ENCODE measurements at places on chromosomes 7 and 10.

DNA sequence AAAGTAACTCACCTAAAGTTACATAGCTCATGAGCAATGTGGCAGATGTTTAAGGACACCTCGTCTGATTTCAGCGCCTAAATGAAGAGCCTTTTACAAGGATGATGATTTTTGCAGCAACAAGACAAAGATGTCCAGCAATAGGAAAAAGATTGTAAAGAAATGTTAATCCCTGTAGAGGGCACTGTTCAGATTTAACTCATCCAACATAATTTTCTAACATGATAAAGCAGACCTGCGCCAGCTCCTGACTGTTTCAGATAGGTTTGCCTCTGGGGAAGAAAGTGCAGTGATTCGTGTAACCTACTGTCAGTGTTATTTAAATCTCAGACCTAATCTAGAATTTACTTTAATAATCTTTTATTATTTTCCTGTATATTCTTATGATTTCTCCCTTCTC is 595.2 kb downstream of the AUTS2 start:
- no peaks in the 10 kb centered on the region for H3K27me3 ChIP-seq
- DNase-seq, result peak; percentile 20
- H3K4me1 ChIP-seq, result no peaks in the 10 kb centered on the region
- no peak overlapping the region for H3K4me3 ChIP-seq
- H3K36me3 ChIP-seq, result no peaks in the 10 kb centered on the region

- DNase-seq, result peak; percentile 55
- H3K27me3 ChIP-seq, result peaks cover 53% of the 10 kb centered on the region
- no peaks in the 10 kb centered on the region for H3K36me3 ChIP-seq
- peak overlapping the region; percentile 52 for H3K4me3 ChIP-seq
- peak overlapping the region; percentile 86 for H3K27ac ChIP-seq
Measured at GRCh38 chr10:22252801-22253579, 35.2 kb upstream of the EBLN1 start.

DNA sequence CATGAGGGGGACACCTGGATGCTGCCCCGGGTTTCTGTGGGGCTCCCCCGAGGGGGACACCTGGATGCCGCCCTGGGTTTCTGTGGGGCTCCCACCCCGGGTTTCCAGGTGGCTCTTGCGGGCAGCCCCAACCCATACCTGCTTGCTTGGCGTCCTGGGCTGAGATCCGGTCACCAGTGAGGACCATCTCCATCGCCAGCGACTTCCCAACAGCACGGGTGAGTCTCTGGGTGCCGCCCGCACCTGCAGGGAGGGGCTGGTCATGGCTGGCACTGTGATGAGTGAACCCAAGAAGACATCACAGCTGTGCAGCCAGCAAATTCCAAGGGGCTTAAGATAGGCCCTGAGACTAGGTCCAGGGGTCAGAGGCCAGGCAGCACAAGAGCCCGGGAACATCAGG is 6.4 kb downstream of the ECHS1 start:
- no peak overlapping the region for H3K27ac ChIP-seq
- H3K36me3 ChIP-seq, result peaks cover 78% of the 10 kb centered on the region
- no peak for DNase-seq
- H3K4me1 ChIP-seq, result no peaks in the 10 kb centered on the region
- H3K27me3 ChIP-seq, result no peaks in the 10 kb centered on the region

GRCh38 chr10:2121929-2122328 is 384.6 kb upstream of the ADARB2 start:
- no peaks in the 10 kb centered on the region for H3K27me3 ChIP-seq
- H3K4me3 ChIP-seq, result no peak overlapping the region
- DNase-seq, result no peak

GRCh38 chr10:101228966-101229265 is 347 bp downstream of the LBX1 start:
- no peak overlapping the region for H3K4me3 ChIP-seq
- H3K36me3 ChIP-seq, result no peaks in the 10 kb centered on the region
- peaks cover 10% of the 10 kb centered on the region for H3K4me1 ChIP-seq
- H3K27me3 ChIP-seq, result peaks cover 98% of the 10 kb centered on the region
- DNase-seq, result no peak
- no peak overlapping the region for H3K27ac ChIP-seq

- no peak overlapping the region for H3K27ac ChIP-seq
- no peaks in the 10 kb centered on the region for H3K27me3 ChIP-seq
- no peak for DNase-seq
- H3K4me3 ChIP-seq, result no peak overlapping the region
- H3K4me1 ChIP-seq, result peaks cover 8% of the 10 kb centered on the region
Measured at GRCh38 chr10:21726601-21727225, 192.7 kb downstream of the MLLT10 start.

GRCh38 chr10:125462845-125463244 is 220.1 kb downstream of the TEX36 start:
- DNase-seq, result no peak
- peaks cover 3% of the 10 kb centered on the region for H3K27me3 ChIP-seq
- no peaks in the 10 kb centered on the region for H3K4me1 ChIP-seq
- H3K36me3 ChIP-seq, result no peaks in the 10 kb centered on the region
- H3K4me3 ChIP-seq, result no peak overlapping the region

DNA sequence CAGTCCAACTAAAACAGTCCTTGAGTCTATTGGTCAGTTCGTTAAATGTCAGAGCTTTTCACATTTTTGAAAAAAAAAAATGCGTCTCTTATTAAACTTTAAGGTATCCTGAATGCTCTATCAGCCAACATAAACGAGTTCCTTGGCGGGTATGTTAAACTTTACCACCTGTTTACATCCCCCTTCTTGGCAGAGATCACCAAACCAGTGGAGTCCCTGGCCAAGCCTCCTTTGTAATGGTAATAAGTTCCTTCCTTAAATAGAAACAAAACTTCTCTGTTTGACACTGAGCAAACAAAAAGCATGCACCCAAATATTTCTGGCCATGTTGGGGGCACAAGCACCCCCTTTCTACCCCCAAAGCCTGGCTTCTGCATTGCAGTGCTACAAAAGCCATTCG is 3.2 kb downstream of the TRIL start:
- no peaks in the 10 kb centered on the region for H3K36me3 ChIP-seq
- no peak overlapping the region for H3K27ac ChIP-seq
- H3K27me3 ChIP-seq, result peaks cover 39% of the 10 kb centered on the region
- peaks cover 15% of the 10 kb centered on the region for H3K4me1 ChIP-seq
- DNase-seq, result no peak
- peak overlapping the region; percentile 45 for H3K4me3 ChIP-seq

- H3K36me3 ChIP-seq, result no peaks in the 10 kb centered on the region
- no peak for DNase-seq
- peaks cover 43% of the 10 kb centered on the region for H3K27me3 ChIP-seq
- H3K4me1 ChIP-seq, result no peaks in the 10 kb centered on the region
- H3K4me3 ChIP-seq, result no peak overlapping the region
- H3K27ac ChIP-seq, result no peak overlapping the region
Measured at GRCh38 chr7:72336382-72336631, 75.8 kb downstream of the CALN1 start.

DNA sequence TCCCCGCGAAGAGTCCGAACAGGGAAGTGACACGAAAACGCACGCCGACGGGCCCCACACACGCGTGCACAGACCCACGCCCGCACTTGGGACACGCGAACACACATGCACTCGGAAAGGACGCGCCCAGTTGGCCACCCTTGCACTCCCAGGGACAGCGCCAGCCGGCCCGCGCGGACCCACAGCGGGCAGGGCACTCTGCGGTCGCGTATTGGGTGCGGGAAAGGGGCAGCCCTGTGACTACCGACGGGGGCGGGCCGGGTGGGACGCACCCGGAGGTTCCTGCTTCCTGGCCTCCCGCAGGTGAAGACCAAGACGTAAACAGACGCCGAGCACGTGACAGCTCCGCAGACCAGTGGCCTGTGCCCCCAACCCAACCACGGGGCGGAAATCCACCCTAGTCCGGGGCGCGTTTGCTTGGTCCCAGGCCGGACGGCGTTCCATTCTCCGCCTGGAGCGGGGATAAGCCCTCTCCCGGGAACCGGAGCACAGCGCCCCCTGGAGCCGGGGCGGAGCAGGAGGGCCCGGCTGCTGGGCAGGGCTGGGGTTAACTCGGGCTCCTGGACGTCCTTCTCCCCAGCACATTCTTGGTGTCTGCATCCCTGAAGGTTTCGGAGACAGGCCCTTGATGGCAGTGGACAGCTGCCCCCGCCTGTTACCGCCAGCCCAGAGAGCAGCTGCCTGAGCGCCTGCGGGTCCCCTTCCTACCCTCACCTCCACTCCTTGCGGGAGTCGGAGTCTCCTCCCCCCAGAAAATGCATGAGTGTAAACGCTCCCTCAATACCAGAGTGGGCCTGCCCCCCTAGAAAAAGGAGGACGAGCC is 2.0 kb upstream of the LZTS2 start:
- peak overlapping the region; percentile 78 for H3K27ac ChIP-seq
- H3K27me3 ChIP-seq, result no peaks in the 10 kb centered on the region
- H3K4me3 ChIP-seq, result peak overlapping the region; percentile 91
- H3K36me3 ChIP-seq, result peaks cover 14% of the 10 kb centered on the region
- peak; percentile 80 for DNase-seq

GRCh38 chr10:78470267-78471103 is 436.8 kb downstream of the RPS24 start:
- peaks cover 27% of the 10 kb centered on the region for H3K4me1 ChIP-seq
- no peak for DNase-seq
- no peak overlapping the region for H3K27ac ChIP-seq
- H3K4me3 ChIP-seq, result no peak overlapping the region
- H3K27me3 ChIP-seq, result no peaks in the 10 kb centered on the region

DNA sequence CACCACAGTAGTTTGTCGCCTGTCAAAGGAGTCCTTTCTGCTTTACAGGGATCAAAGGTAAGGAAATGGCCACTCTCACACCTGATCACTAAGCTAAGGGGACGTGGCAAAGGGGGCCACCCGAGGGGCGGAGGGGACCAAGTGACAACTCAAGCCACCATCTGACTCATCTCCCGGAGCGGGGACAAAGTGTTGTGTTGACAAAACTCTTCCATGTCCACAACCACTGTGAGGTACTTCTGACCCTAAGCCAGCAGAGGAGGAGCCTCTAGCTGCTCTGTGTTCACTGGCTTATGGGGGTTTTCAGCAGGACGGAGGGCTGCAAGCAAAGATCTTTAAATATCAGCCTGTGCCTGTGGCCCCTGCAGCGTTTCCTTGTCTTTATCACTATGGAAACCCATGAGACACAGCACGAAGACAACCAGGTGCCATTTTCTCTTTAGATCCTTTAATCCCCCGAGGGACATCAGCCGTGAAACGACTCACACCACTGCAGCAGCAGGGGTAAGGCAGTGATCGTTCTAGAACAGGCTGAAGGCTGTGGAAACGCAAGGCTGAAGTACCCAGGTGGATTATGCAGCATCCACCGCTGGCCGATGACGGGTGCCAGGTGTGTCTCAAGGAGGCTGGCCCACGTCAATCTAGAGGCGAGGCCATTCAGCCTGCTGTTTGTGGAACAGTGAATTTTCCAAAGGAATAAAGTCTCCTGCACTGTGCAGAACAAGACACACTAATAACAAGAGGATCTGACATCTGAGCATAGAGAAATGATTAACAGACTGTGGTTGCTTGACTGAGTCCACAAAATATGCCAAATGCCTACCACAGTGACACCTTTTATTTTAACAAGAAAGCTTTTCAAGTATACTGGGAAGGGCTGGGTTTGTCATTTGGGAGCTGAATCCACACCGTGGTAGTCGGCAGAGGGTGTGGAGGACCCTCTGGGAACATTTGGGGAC is 26.6 kb upstream of the DDC start:
- no peaks in the 10 kb centered on the region for H3K27me3 ChIP-seq
- H3K4me1 ChIP-seq, result peaks cover 16% of the 10 kb centered on the region
- peak; percentile 61 for DNase-seq
- H3K36me3 ChIP-seq, result no peaks in the 10 kb centered on the region

DNA sequence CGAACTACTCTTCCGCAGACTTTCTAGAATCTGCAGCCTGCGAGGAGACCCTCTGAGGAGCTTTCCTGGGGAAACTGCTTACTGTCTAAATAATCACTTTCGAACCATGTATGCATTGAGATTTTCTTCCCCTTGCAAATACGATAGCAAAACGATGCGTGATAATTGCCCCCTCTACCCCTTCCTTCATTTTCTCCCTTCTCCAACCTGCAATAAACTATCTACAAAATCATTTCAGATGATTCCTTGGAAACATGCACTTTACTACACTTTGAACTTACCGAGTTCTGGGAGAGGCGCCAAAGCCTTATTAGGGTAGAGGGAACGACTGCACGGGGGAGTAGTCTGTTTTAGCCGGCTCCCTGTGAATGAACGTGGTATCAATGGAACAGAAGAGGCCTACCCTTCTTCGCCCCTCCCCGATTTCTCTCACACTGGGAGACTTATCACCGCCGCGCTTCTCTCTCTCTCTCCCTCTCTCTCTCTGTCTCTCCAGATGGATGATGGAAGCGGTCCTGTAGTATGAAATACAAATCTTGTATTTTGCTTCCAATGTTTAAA is at the start of gene FGFBP3:
Gene FGFBP3, minus strand, starts transcription at position 370 of the 561 bp plus-strand sequence. CDS start 517 bp downstream, outside the sequence.
- H3K27me3 ChIP-seq, result peaks cover 2% of the 10 kb centered on the region
- H3K4me1 ChIP-seq, result no peaks in the 10 kb centered on the region
- H3K4me3 ChIP-seq, result peak within 1 kb of the TSS; percentile 63
- no peak for DNase-seq
- H3K27ac ChIP-seq, result peak within 1 kb of the TSS; percentile 10
